ENCODE measurements at places on chromosomes 7 and 10.
A peak's percentile ranks its signal among the peaks of the same experiment; 100 is the strongest.

GRCh38 chr7:17462131-17462631, 163.7 kb downstream of the AHR start:
- no peaks in the 10 kb centered on the region for H3K36me3 ChIP-seq
- H3K4me1 ChIP-seq: no peaks in the 10 kb centered on the region
- H3K4me3 ChIP-seq: no peak overlapping the region
- no peaks in the 10 kb centered on the region for H3K27me3 ChIP-seq
- no peak overlapping the region for H3K27ac ChIP-seq
- no peak for DNase-seq

DNA sequence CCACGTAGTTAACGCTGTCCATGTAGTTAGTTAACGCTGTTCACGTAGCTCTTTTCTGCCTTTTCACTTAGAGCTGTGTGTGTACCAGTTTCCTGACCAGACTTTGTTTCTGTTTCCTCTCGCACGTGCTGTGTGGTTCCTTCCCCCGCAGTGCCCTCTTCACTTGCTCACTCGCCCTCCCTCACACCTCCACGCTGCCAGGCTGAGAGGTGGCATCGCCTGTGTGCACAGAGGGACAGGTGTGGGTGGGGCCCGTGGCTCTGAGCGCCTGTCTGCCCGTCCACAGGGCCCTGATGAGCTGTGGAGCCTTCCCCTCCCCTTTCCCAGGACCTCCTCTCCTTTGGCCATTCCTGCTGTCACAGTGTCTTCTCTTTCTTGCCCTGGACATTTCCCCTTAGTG, 30.6 kb downstream of the WDR37 start:
- H3K27ac ChIP-seq: no peak overlapping the region
- H3K4me3 ChIP-seq: no peak overlapping the region
- no peak for DNase-seq
- no peaks in the 10 kb centered on the region for H3K4me1 ChIP-seq
- no peaks in the 10 kb centered on the region for H3K27me3 ChIP-seq

DNA sequence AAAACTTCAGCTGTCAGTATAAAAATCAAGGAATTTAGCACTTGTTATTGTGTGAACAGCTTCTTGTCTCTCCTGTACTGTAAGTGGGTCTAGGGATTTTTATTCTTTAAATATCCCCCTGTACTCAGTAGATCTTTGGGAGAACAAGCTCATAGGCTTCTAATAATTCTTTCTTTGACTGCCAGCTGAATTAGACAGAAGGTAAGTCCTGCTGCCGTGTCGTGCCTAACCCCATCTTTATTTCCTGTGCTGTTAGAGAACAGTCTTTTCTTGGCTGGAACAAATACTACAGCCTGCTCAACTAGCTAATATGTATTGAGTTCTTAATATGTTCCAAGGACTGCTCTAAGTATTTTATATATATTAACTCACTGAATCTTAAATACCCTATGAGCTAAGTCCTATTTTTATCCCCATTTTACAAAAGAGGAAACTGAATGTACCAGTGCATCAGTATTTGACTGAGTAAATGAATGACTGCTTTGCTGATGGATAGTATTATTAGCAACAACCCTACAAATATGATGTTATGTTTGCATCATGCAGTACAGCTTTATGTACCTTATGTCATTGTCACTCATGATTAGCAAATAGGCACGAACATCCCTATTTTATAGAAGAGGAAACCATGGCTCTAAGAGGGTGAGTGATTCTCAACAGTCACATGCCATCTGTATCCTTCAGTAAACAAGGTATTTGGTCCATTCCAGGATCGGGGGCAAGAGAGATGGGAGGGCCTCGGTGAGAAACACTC, 5.5 kb upstream of the DUSP5 start:
- H3K4me3 ChIP-seq: no peak overlapping the region
- no peaks in the 10 kb centered on the region for H3K36me3 ChIP-seq
- H3K27ac ChIP-seq: peak overlapping the region; percentile 56
- no peak for DNase-seq
- H3K4me1 ChIP-seq: no peaks in the 10 kb centered on the region
- no peaks in the 10 kb centered on the region for H3K27me3 ChIP-seq

DNA sequence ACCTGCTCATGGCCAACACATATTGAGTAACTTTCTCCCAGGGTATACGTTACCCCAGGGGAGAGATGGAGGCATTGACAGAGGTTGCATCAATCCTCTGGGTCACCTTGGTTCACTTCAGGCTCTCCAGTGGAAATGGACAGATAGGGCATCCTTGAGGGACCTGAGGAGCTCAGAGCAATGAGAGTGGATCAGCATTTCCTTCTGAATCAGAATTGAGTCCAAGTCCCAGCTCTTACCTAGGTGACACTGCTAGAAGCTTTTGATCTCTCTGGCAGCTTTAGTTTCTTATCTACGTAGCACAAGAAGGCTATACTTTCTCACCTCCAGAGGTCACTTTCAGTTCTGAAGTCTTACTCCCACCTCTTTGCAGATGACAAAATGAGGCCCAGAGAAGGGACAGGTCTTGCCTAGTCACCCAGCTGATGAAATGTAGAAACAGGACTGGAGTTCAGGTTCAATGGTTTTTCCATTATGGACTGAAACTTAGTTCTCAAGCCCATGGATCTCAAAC, 35.2 kb downstream of the PANK1 start:
- H3K4me3 ChIP-seq: no peak overlapping the region
- H3K27me3 ChIP-seq: no peaks in the 10 kb centered on the region
- no peaks in the 10 kb centered on the region for H3K4me1 ChIP-seq
- no peaks in the 10 kb centered on the region for H3K36me3 ChIP-seq
- no peak for DNase-seq

GRCh38 chr10:36126076-36126475, 484.0 kb upstream of the FZD8 start:
- H3K4me3 ChIP-seq: no peak overlapping the region
- no peaks in the 10 kb centered on the region for H3K36me3 ChIP-seq
- DNase-seq: no peak
- no peaks in the 10 kb centered on the region for H3K27me3 ChIP-seq
- no peak overlapping the region for H3K27ac ChIP-seq

GRCh38 chr10:120883071-120883470, 31.9 kb downstream of the WDR11 start:
- H3K4me1 ChIP-seq: peaks cover 1% of the 10 kb centered on the region
- peaks cover 17% of the 10 kb centered on the region for H3K36me3 ChIP-seq
- H3K27ac ChIP-seq: no peak overlapping the region
- no peak for DNase-seq

- DNase-seq: no peak
- no peak overlapping the region for H3K27ac ChIP-seq
- H3K4me3 ChIP-seq: no peak overlapping the region
- H3K27me3 ChIP-seq: no peaks in the 10 kb centered on the region
- no peaks in the 10 kb centered on the region for H3K36me3 ChIP-seq
These were observed 46.0 kb downstream of the CNOT4 start for GRCh38 chr7:135463908-135464307.

Data from sigmoid colon (tissue), 7 donors.